ENCODE measurements at places on chromosomes 4 and X. TPM values are rescaled to one million over a fixed set of nuclear protein-coding genes. Genes with fewer than 3 reads are reported as not detected.

GRCh38 chr4:88295656-88296055 lies 11.3 kb upstream of the PPM1K start:
- DNase-seq, result no peak

Gene MGARP
- not detected for total RNA-seq

Gene UFSP2
- 19.5 TPM for total RNA-seq

GRCh38 chr4:147160908-147161513 lies 215.3 kb upstream of the TTC29 start:
- DNase-seq, result no peak

Gene UGT2B15
- total RNA-seq, result not detected

Gene ABLIM2
- total RNA-seq, result 1.1 TPM

Gene POU3F4
- total RNA-seq, result not detected

Gene RNF150
- total RNA-seq, result not detected

Gene TMEM271
- not detected for total RNA-seq

Gene ZFX
- 35.5 TPM for total RNA-seq

Gene PLAC1
- not detected for total RNA-seq

DNA sequence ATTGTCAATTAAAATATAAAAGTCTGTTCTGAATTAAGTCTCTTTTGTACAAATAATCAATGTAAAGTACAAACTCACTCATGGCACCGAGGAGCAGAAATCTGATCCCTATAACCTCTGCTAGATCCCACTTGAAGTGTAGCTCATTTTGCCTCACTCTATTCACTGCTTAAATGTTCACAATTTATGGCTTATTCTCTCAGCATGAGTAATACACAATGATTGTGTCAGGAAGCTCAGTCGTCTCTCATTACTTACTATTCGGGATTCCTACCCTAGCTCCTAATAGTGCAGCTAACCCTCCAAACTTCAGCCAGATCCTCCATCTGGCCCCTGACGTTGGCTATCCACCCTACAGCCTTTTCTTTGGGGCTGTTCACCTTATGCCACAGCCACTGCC lies 4.7 kb upstream of the AMMECR1 start:
- DNase-seq, result no peak

GRCh38 chr4:110357521-110357920 lies 118.4 kb upstream of the ENPEP start:
- DNase-seq, result no peak

DNA sequence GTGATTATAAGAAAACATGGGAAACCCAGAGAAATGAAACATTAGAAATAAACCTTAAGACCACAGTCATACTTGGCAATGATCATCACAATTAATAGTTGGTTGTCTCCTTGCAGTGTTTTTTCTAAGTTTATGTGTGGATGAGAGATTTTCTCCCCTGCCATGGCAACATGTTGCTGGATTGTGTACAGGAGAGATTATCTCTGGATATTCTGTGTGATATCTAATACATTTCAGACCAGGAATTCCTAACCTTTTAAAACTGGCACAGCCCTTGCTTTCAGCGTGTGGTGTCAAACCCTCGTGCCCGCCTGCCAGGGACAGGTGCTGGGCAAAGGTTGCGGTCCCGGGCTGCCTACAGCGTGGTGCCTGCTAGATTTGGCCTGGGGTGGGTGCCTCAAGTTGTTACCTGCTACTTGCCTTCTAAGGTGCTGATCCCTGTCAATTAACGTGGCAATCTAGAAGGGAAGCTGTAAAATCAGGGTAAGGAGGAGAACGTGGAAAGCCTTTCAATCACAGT lies 100.5 kb downstream of the TMEM131L start:
- DNase-seq, result no peak

GRCh38 chr4:170087163-170087700 lies 2.5 kb downstream of the AADAT start:
- DNase-seq, result no peak

DNA sequence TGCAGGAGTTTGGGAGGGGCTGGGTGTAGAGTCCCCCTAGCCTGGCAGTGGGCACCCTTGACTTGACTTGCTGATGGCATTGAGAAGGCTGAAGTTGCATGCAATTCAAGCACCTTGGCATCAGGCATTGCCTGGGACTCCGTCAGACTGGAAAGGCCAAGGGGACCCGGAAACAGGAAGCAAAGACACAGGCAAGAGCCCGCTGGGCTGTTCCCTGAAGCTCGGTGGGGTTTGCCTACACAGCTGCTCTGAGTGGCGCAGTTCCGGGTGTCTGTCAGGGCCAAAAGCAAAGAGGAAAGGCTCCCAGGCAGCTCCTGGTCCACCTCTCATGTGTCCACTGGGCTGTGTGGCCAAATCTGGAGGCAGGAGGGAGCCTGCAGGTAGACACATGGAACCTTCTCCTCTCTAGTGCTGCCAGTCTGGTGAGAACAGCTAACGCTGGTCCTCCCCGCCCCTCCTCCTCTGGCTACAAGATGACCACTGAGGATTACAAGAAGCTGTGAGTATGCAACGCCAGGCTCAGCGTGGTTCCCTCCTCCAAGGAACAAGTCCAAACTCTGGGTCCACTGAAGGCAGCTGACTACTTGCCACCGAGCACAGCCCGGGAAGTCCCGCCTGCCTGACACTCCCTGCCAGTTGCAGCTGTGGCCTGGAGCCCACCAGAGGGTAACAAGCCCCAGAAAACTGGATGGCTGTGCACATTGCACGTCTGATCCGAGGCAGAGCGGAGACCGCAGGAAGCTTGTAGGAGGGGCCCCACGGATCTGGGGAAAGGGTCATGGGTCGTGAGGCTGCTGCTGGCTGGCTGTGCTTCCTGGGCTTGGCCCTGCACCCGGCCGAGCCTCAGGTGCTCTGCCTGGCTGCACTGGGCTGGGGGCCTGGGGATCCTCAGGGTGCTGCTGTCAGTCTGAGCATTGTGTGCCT lies 20.1 kb downstream of the ZNF185 start:
- no peak for DNase-seq

GRCh38 chr4:5143306-5143861 lies 92.1 kb downstream of the STK32B start:
- no peak for DNase-seq

DNA sequence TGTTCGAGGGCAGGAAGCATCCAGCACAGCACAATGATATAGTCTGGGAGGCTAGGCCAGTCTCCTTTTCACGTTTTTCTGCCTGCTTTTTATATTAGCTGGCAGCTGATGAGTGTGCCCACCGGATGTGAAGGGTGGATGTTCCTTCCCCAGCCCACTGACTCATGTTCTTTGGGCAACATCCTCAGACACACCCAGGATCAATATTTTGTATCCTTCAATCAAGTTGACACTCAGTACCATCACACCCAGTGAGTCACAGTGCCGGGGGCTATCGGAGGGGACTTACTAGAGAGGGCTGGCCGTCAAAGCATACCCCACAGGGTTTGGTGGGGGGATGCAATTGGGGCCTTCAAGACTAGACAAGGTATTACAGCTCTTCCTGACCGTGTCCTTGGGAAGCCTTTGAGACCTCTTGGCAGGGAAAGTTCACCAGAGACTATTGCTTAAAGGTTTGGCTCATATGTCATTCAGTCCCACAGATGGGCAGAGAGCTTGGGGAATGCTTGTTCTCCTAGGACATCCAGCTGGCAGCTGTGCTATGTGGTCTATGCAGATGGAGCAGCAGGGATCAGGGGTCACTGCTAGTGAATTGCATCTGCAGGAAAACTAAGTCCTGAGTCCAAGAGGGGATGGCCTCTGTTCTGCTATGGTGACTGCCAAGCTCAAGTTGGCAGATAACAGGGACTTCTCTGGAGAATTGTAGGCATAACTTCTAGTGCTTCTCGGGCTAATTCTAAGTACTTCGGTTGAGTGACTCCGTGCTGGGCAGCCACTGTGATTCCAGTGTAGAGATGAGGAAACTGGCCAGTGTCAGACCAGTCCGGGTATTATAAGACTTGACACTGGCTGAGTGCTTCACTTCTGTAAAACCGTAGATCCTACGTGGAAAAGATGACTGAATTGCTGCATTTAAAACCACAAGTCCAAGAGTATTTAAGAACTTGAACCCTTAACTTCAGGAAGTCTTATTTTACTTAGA lies 12.9 kb upstream of the WDR1 start:
- DNase-seq, result no peak

Gene CFAP47
- not detected for total RNA-seq

GRCh38 chr4:187711586-187711985 lies 284.0 kb upstream of the ZFP42 start:
- no peak for DNase-seq

GRCh38 chr4:74667944-74668343 lies 126.4 kb downstream of the BTC start:
- DNase-seq, result no peak

Gene DGKK
- total RNA-seq, result not detected

Gene DMRTC1B
- not detected for total RNA-seq

Gene RRH
- total RNA-seq, result 0.44 TPM

Gene KLHL4
- 0.18 TPM for total RNA-seq

DNA sequence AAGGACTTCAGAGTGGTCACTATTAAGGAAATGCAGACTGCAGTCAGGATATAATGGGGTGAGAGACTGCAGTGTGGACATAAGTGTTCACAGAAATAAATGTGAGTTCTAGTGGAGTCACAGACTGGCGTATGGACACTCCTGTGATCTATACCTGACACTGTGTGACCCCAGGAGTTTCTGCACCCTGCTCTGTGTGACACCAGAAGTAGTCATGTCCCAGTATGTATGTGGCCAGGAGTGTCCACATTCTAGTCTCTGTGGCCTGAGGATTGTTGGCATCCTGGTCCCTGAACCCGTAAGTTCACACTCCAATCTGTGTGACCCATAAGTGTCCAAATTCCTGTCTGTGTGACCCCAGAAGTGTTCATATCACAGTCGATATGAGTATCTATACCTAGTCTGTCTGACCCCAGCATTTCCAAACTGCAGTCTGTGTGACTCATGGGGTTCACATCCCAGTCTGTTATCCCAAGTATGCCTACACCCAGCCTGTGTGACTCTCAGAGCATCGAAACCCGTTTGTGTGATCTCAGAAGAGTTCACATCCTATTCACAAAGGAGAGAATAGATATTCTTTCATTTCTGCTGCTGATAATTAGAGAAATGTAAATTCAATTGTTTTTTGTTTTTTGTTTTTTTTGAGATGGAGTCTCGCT lies 16.3 kb downstream of the WDR13 start:
- no peak for DNase-seq

GRCh38 chrX:12617241-12617640 lies 174.0 kb upstream of the PRPS2 start:
- DNase-seq, result no peak

- no peak for DNase-seq
These were observed 24.7 kb downstream of the SEC24D start for GRCh38 chr4:118810991-118811764.

GRCh38 chrX:117147249-117147648 lies 684.5 kb upstream of the CT83 start:
- no peak for DNase-seq

DNA sequence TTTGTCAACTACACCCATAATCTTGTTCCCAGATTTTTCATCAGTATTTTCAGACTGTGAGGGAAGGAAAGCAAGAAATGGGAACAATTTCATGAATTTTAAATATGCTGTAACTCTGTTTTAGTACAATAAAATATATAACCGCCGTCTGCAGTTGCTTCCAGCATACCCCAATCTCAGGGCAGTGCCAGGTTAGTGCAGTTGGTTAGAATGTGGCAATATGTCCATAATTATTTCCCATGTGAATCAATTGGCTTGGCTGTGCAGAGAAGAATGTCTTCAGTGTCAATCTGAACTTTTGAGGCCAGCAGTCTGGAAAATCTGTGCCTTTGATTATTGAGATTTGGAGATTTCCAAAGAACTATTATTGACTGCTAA lies 5.0 kb upstream of the MMAA start:
- DNase-seq, result no peak

Gene LRRC66
- total RNA-seq, result 0.09 TPM

Gene USP17L28
- total RNA-seq, result not detected

GRCh38 chr4:76782837-76783236 lies 115.1 kb downstream of the SOWAHB start:
- DNase-seq, result no peak

Gene MSX1
- 0.11 TPM for total RNA-seq

- no peak for DNase-seq
These were observed 100.3 kb upstream of the DDIT4L start for GRCh38 chr4:100290585-100290984.

DNA sequence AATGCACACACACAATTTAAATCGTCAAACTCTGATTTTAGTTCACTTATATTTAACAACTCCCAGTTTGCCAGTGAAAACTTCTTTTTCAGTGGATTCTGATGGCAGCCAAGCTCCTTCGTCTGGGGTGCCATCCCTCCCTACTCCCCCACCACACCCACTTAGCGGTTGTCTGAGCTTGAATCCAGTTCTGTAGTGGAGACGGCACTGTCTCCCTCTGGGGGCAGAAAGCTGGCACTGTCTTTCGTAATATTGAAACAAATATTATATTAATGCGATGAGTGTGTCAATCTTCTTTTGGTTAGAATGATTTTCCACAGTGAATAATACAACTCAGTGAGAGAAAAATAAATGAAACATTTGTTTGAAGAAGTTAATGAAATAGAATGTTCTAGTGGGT lies 5.4 kb downstream of the MEPE start:
- no peak for DNase-seq

Gene PLP1
- total RNA-seq, result not detected

DNA sequence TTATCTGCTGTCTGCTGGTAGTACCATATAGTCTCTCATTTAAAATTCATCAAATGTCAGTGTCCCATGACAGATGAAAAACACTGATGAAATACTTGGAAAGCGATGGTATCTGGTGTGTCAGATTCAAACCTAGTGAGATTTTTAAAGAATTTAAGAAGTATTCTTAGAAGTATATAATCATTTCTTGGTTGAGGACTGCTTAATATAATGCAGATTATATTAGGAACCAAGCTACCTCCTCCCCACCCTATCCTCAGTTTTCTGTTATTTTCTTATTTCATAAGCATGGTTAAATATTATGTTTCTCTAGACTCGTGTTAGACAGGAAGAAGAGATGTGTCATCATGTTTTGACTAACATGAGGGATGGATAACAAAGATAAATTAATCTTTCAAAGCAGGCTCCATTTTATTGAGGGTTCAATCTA lies 118.5 kb downstream of the GLUD2 start:
- DNase-seq, result no peak

Gene SATL1
- total RNA-seq, result not detected

Gene HAND2
- not detected for total RNA-seq

Gene TMEM187
- total RNA-seq, result 3.5 TPM

DNA sequence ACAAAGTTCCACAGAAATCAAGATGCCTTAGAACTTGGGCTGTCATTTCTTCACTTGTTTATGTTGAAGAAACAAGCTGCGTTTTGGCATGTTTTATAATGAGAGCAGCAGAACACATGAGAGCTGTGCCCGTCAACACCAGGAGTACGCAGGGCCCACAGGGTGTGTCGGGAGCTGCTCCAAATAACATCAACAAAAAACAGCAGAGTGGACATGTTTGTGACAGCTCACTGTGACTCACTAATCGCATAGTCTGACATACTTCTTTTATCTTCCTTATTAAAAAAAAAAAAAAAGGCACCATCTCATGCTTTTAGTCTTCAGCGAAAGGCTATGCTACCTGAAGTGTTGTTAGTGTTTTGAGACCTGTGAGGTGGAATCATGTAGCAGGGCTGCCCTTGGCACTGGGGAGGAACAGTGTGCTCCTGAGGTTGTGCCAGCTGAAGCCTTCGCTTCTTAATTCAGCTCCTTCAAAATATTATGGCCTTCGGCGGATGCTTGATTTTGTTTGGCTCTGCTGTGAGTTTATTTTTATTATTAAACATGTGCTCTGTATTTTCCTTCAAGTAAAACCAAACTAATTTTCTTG lies 32.8 kb downstream of the FHDC1 start:
- DNase-seq, result no peak

GRCh38 chr4:19472666-19473065 lies 779.0 kb upstream of the SLIT2 start:
- no peak for DNase-seq

Gene DDIT4L
- total RNA-seq, result not detected
